ENCODE measurements at places on chromosomes 2 and 18.

GRCh38 chr2:11169333-11169732 is 14.1 kb downstream of the SLC66A3 start:
- no peak for DNase-seq

DNA sequence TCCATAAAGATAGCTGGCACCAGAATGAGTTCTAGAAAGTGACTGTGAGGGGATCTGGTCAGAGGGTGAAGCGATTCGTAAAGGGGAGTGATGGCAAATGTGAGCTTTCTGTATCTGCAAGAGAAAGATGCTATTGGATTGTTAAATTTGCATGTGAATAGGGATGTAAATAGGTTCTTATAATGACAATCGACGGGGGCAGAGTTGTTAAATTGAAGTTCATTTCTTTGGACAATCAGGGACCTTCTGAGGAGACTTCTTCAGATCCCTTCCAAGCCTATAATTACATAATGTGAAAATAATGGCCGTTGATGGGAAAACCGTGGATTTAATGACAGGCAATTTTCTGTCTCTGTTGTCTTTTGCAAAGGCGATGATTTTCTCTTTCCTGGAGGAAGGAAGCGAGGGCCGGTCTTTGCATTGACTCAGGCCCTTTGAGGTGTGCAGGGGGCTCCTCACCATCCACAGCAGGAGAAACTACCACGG is 52.2 kb upstream of the TMEM18 start:
- no peak for DNase-seq

GRCh38 chr2:179556425-179556824 is 291.8 kb upstream of the SESTD1 start:
- DNase-seq = no peak

DNA sequence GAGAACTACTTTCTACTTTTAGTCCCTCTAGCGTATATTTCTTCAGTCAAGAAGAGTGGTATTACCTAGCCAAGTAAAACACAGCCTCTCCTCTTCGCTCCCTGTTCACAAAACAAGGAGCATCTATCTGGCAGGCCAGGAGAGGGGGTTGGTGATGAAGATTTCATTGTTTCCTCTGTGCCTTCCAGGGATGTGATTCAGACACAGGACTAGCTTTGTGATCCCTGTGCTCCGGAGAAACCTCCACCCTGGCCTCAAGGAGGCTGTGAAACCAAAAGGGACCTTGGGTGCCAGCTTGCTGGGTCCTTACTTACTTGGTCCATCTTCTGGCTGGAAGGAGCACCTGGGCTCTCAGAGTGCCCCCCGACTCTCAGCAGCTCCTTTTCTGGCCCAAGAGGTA is 5.7 kb downstream of the RHOB start:
- no peak for DNase-seq

DNA sequence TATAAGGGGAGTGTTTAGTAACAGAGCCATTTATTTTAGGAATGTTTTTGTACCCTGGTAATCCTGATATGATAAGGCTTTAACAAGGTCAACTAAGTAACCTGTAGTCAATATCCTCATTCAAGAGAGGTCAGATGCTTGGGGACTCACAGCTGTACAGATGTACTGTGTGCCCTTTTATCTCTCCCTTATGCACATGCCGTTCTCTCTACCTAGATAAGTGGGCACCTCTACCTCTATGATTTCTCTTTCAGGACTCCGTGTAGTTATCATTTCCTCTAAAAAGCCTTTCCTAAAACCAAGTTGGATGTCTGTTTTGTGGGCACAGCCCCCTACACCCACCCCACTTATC is 132.4 kb downstream of the BCL2 start:
- no peak for DNase-seq

DNA sequence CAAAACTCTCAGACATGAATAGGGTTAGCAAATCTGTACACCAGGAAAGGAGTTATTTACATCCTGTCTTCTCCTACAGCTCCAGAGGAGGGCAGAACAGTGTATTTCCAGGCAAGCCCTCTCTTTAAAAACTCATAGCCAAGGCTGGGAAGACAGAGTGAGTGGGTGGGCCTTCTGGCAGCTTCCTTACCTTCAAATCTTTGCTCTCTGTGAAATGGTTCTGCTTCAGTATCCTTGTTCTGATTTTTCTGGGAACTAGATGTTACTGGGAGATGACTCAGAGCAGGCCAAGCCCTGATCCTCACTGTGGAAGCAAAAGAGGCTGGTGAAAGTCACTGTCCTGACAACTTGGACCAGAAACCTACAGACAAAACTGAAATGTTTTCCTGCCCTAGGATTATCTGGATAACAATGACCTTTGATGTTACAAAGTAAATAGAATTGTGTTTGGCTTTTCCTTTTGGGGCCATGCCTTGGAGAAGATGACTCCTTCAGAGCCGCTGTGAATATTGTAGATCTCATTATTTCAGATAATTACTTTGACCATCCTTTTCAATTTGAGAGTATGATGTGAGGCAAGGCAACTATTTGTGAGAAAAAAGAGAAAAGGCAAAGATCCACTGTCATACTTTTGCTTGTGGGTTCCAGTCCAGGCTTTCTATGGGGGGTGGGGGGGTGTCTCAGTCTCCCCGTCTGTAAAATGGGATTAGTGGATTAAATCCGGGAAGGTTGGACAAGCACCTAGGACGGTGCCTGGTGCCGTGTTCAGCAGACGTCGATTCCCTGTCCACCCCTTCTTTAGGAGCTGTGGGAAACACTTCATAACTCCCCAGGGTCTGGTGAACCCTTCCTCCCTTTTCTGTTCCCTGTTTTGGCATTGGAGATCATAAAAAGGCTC is 644 bp upstream of the QPCT start:
- DNase-seq = no peak

GRCh38 chr2:25303633-25304236 is 38.0 kb downstream of the DNMT3A start:
- no peak for DNase-seq

DNA sequence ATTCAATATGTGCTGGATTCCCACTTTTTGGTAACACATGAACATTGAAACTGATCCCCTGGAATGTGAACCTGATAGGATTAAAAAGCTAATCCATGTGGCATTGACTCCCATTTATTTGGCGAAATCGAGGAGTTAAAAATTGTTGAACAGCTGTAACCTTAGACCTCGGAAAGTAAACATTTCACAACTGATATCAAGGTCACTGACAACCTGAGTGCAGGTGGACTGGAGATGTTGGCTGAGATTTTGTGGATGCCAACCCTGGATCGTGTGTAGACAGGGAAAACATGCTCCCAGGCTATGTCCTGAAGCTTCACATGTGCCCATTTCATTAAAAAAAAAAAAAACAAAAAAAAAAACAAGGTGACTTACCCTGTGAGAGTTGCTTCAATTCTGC is 204.8 kb downstream of the SETBP1 start:
- no peak for DNase-seq

DNA sequence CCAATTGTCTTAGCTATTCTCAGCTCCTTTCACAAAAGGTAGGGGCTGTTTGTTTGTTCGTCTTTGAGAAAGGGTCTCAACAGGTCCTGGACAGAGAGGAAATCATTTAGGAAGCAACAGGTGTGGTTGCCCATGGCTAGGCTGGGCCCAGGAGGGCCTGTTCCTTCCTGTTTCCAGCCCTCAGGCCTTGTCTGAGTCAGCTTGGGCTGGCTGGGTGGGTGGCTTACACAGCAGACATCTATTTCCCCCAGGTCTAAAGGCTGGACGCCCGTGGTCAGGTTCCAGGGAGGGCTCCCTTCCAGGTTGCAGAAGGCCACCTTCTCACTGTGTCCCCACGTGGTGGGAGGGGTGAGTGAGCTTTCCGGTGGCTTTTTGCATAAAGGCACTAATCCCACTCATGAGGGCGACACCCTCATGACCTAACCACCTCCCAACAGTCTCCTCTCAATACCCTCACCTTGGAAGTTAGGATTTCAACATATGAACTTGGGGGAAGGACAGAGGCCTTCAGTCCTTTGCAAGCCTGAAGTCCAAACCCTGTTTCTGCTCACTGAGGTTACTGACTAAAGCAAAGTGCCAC is 45.5 kb downstream of the ARHGEF4 start:
- no peak for DNase-seq

DNA sequence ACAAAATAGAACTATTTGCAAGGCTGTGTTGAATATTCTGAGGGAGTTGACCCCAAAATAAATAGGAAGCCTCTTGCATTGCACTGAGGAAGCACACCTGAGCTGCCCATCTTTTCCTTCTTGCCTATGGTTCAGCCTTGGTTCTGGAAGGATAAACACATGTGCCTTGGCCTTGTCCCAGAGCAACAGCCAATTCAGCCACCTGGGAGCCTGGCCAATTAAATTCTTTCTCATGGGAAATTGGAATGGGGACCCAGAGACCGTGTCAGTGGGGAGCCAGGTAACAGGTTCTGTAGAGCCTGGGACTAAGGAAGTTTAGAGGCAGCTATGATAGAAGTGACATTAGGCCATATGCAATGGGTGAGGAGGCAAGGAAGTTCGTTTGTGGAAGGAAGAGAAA is 99.6 kb downstream of the KLF7 start:
- no peak for DNase-seq

DNA sequence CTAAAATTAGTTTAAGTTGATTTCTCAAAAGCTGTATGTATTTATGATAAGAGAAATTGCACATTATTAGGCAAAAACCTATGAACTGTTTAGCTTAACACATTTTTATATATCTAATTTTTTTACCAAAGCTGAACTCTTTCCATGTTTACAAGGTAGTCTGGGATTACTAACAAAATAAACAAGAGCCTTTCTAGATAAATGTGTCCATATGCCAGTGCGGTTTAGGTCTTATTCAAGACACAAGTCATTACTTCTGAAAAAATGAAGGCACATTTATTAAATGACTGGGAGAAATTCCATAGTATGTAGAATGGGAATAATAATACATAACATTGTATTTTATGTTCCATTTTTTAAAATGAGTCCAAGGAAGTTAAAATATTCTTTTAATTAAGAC is 82.0 kb downstream of the DPP4 start:
- DNase-seq = no peak

All from D721Med (cell line).